ENCODE measurements at places on chromosomes 4 and X.

DNA sequence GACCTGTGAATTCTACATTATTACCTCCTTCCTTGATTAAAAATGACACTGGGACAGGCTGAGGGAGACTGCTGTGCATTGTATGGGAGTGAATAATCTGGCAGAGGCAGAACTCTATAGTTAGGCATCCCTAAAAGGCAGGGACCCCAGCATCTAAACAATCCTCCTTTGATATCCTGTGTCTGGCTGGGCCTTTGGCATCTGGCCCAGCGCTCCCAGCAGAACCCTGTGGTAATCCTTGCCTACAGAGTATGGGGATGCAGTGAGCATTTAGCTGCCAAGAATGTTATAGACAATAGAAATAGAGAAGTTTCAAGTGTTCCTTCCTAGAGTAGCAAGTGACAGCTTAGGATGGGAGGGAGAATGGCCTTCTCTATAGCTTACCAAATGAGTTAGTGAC is 38.5 kb downstream of the ZCCHC12 start:
- DNase-seq = no peak

DNA sequence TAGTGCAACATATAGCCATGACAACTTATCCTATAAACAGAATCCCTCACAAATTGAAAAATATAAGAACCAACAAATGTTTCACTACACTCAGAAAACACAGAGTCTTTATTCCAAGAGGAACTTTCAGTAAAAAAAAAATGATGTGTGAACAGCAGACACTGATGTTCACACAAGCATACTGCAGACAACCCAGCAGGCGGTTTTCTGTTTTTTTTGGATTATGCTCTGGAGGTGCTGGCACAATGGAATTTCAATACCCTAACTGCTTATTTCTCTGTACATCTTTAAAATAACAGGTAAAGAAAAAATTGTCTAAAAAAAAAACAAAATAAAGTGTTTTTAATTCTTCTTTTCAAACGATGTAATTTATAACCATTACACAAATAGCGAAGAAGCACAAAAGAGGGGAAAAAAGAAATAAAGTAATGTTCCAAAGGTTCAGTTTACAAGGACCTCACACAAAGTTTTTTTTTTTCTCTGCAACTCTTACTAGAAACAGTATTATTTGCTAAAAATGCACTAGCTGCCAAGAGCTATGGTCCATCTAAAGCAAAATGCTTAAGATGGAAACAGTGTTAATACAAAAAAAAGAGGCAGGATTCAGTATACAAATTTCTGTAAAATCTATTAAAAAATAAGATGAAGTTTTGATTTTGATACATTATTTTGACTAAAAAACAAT is 55.3 kb downstream of the ANAPC10 start:
- no peak for DNase-seq

GRCh38 chr4:47442980-47443379 is 20.5 kb downstream of the COMMD8 start:
- no peak for DNase-seq

- DNase-seq = no peak
Observed at GRCh38 chr4:133474501-133474900, 325.4 kb downstream of the PCDH10 start.

GRCh38 chr4:8602686-8603430 is 10.3 kb downstream of the CPZ start:
- no peak for DNase-seq

- no peak for DNase-seq
Observed at GRCh38 chr4:159483110-159483781, 380.4 kb downstream of the RAPGEF2 start.

GRCh38 chrX:1502241-1502640 is 34.7 kb downstream of the P2RY8 start:
- no peak for DNase-seq

DNA sequence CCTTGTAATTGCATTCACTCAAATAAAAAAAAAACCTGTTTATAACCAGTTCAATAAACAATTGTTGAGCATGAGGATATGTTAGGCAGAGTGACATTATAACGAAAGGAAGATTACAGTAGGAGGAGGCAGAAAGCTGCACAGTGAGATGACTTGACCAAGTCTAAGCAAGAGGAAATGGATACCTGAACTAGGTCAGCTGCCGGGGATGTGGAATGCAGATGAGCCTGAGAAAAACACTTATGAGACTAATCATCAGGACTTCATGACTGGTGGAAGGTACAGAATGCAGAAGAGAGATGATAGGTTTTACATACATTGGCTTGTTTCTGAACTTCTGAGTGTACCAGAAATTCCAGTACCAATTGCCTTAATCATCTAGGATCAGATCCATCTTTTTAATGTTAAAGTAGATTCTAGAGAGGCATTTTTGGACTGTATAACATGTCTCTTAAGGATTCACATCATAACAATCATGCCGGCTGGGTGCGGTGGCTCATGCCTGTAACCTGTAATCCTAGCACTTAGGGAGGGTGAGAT is 208.1 kb upstream of the PPP3CA start:
- DNase-seq = no peak

GRCh38 chr4:39976945-39977488 is 694 bp downstream of the PDS5A start:
- peak; percentile 53 for DNase-seq

DNA sequence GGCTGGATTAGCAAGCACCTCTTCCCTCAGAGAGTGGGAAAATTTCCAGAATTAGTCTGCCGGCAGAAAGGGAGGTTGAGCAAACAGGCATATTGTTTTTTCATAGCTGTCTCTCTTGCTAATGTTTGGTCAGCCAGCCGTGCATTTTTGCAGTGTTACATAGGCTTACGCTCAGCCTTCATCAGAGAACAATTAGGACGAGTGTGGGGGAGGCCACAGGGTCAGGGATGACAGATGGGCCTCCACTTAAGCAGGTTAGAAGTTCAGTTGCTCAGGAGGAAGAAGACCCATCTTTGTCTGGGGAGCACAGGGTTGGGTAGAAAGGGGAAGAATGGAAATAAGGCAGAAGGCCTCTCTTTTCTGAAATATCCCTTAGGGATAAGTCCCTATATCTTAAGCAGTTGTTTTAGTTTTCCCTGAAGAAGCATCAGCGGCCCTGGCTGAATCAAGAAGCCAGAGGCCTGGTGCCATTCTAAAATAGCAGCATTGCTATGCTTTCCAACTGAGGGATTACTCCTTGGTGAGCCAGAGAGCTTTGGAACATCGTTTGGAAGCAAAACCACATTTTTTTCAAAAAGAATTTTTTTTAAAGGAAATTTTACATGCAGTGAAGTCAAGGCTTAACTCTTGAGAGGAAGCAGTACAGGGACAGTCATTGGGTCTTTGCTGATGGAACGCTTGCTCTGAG is 118.8 kb downstream of the SMIM20 start:
- DNase-seq = no peak

- no peak for DNase-seq
Observed at GRCh38 chrX:150933945-150934350, 35.5 kb upstream of the CD99L2 start.

All from CD4-positive, alpha-beta T cell treated with Interleukin-17A for 1 hour (primary cell).